ENCODE measurements at places on chromosomes 5 and 9. TPM values are rescaled to one million over a fixed set of nuclear protein-coding genes. Genes with fewer than 3 reads are reported as not detected.
A peak's percentile ranks its signal among the peaks of the same experiment; 100 is the strongest.

- DNase-seq: peak; percentile 89
Observed at GRCh38 chr5:160369990-160370712, at the start of gene C1QTNF2. C1QTNF2 (minus strand) TSS chr5:160370626; CDS start chr5:160355011, 15,615 bp downstream.

GRCh38 chr9:130104491-130105193, 50.9 kb downstream of the GPR107 start:
- no peak for DNase-seq

PTGES gene
- 3.6 TPM for total RNA-seq

WWC1 gene
- total RNA-seq: 37.4 TPM

NOXA1 gene
- 7.1 TPM for total RNA-seq

- DNase-seq: peak; percentile 83
Observed at GRCh38 chr9:129338724-129339430, 160.8 kb upstream of the IER5L start.

GRCh38 chr5:153888781-153889180, 149.9 kb downstream of the FAM114A2 start:
- no peak for DNase-seq

DNA sequence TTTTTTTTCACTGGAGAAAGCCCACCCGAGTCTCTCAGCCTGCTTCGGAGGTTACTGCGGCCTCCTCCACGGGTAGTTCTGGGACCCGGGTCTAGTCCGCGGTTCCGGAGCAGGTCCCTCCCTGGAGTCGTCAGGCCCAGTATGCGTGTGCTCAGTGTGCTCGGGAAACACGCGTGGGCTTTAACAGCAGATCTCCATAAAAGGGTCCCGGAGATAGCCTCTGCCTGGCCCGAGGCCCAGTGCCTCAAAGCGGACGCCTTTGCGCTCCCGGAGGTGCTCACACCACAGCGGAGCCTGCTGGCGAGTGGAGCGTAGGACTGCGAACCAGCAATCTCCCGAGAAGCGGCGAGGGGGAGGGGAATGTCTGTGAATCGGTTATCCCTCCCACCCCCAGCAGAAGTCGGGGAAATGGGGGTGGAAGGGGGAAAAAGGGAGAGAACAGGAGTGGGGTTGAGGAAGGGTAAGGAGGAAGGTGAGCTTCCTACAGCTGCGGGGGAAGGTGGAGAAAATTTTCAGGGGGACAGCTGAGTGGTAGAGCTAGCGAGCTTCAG, 28.7 kb downstream of the CDKN2A start:
- DNase-seq: peak; percentile 84

DNA sequence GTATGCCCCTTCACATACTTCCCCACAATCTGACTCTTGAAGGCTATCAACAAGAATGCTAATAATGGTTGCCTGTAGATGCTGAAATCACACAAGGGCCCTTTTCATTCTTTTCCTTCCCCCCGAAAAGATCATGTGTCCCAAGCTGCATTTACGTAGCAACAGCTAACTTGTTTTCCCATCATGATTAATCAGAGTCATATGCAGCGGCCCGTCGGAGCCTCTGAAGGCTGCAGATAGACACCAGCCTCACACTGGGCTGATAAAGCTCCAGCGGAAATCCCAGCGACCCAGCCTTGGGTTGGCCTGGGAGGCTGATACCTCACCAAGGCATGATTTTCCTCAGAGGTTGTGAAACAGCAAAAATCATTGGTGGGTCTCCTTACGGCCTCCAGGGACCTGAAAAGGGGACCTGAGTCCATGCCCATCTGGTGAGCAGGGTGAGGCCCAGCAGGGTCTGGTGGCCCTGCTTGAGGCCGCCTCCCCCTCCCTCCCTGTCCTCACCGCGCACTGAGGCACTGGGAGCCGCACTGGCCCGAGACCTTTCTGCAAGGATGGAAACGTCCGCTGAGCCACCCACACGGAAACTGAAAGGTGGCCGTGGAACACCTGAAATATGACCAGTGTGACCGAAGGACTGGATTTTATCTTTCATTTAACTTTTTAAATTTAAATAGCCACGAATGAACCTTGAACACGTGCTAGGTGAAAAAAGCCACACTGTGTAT, 114.2 kb upstream of the PHYKPL start:
- DNase-seq: no peak

- no peak for DNase-seq
Observed at GRCh38 chr5:58188262-58188651, 271.6 kb downstream of the PLK2 start.

- DNase-seq: no peak
Observed at GRCh38 chr5:75660678-75661465, 49.6 kb downstream of the ANKDD1B start.

CCL21 gene
- total RNA-seq: 51.3 TPM

NSD1 gene
- 40.0 TPM for total RNA-seq

DNA sequence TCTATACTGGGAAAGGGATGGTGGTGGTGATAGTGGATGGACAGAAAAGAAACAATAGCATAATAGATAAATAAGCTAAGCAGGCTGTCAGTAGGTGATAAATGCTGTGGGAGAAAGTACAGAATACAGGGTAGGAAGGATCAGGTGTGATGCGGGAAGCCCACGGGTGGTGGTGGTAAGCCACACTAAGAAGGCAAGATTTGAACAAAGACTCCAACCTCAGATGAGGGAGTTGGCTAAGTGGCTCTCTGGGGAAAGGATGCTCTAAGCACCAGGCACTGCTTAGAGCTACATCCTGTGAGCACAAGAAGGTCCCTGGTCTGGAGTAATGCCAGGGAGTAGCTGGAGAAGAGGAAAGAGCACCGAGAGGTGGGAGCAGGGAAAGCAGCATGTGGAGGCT, 151.6 kb upstream of the KLF9 start:
- DNase-seq: no peak

Data from stomach (tissue), 19 donors.